Smooth muscle cell of the umbilical artery (primary cell): ENCODE measurements at places on chromosomes 6 and 20. TPM values are rescaled to one million over a fixed set of nuclear protein-coding genes. Genes with fewer than 3 reads are reported as not detected.

CCN6 gene
- total RNA-seq: not detected in 2 replicates

SYNDIG1 gene
- total RNA-seq: 5.6 and 5.9 TPM in 2 replicates

ZHX3 gene
- total RNA-seq: 49.0 and 57.6 TPM in 2 replicates

SYTL3 gene
- total RNA-seq: 0.89 and 1.7 TPM in 2 replicates

KIF25 gene
- total RNA-seq: 0.14 TPM in 1 of 2 replicates, not detected in the other

GDAP1L1 gene
- not detected in 2 replicates for total RNA-seq

ULBP3 gene
- 4.5 and 16.6 TPM in 2 replicates for total RNA-seq

RAB32 gene
- total RNA-seq: 81.6 and 153 TPM in 2 replicates

HMGCLL1 gene
- 0.30 TPM in 1 of 2 replicates, not detected in the other for total RNA-seq

GRIK2 gene
- total RNA-seq: 9.6 and 10.4 TPM in 2 replicates
